ENCODE measurements at places on chromosomes 5 and 9. TPM values are rescaled to one million over a fixed set of nuclear protein-coding genes. Genes with fewer than 3 reads are reported as not detected.

DNA sequence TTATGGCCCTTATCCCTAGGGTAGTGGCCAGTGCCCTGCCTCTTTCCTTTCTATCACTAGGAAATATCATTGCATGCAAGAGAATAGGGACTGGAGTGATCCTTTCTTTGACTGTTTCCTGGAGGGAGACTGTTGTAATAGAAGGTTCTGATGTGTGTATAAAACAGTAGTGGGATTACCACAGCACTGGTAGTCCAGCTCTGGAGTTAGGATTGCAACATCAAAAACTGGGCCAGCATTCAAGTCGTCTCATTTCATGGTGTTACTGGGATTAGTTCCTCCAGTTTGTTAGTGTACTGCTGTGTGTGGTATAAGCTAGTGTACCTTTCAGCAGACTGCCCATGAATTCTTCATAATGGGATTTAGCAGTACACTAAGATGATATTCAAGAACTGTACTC is 45.8 kb downstream of the KIAA1958 start:
- DNase-seq: no peak

DNA sequence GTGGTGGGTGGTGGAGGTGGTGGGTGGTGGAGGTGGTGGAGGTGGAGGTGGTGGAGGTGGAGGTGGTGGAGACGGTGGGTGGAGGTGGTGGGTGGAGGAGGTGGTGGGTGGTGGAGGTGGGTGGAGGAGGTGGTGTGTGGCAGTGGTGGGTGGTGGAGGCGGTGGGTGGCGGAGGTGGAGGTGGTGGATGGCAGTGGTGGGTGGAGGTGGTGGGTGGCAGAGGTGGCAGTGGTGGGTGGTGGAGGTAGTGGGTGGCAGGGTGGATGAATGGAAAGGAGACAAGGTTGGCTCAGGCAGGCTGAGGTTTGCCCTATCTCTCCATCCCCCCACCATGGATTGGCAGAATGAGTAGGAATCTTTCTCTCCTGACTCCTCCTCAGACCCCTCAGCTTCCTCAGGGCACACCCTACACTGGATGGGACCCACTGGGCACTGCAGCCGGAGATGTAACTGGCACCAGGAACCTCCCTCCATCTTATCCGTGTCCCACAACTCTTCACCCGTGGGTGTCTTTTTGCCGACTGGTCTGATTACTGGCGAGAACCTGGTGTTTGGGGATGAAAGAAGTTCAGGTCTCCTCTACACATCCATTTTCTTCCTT is 166.3 kb downstream of the C9orf50 start:
- DNase-seq: no peak

DNA sequence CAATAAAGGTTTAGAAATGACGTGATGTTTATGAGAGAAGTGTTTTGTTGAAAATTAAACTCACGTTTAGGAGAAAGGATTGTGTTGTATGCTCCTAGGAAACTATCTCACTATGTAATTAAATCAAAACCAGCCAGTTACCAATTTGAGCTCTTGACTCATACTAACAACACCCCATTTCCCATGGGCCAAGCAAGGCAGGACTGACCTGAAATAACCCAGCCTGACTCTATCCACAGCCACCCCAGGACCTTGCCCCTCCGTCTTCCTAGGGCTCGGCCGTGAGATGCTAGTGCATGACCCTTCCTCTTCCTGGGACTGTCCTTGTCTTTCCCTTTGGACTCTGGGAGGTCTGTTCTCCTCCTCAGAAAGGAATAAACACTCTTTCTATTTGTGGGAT is 16.4 kb downstream of the TLR4 start:
- DNase-seq: no peak

The HACD4 gene
- 3.2 TPM for total RNA-seq

DNA sequence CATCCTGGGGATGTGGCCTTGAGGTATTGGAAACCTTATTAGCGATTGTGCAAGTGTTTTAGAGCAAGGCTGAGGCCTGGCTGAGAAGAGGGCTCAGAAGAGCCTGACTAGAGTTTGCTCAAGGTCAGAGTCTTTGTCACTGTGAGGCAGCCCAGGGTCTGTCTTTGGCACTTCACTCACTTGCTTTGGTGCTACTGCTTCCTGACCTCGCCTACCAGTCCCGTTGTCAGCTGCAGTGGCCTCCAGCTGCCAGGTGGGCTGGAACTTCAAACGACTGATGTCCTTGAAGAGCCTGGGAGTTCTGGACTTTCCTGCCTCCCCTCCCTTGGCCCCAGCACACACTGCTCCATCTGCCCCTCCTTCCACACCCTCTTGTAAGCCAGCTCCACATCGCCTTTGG is 228.0 kb downstream of the SNX18 start:
- DNase-seq: peak; percentile 83

DNA sequence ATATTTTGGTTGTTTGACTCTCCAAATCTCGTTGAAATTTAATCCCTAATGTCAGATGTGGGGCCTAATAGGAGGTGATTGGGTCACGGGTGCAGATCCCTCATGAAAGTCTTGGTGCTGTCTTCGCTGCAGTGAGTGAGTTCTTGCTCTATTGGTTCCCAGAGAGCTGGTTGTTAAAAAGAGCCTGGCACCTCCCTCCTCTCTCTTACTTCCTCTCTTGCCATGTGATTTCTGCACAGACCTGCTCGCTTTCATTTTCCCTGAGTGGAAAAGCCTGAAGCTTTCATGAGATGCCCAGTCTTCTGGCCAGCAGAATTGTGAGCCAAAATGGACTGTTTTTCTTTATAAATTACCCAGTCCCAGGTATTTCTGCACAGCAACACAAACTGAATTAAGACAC is 221.6 kb downstream of the MAT2B start:
- DNase-seq: no peak

- no peak for DNase-seq
Measured at GRCh38 chr5:80153586-80154126, 102.2 kb downstream of the SERINC5 start.

- DNase-seq: peak; percentile 56
Measured at GRCh38 chr5:74367934-74368333, 272.6 kb downstream of the ENC1 start.

- DNase-seq: no peak
Measured at GRCh38 chr9:116990592-116990991, 303.5 kb downstream of the TRIM32 start.

The RNF183 gene
- not detected for total RNA-seq

The FCN2 gene
- not detected for total RNA-seq

GRCh38 chr5:124104344-124104743 is 592.4 kb downstream of the CSNK1G3 start:
- no peak for DNase-seq

DNA sequence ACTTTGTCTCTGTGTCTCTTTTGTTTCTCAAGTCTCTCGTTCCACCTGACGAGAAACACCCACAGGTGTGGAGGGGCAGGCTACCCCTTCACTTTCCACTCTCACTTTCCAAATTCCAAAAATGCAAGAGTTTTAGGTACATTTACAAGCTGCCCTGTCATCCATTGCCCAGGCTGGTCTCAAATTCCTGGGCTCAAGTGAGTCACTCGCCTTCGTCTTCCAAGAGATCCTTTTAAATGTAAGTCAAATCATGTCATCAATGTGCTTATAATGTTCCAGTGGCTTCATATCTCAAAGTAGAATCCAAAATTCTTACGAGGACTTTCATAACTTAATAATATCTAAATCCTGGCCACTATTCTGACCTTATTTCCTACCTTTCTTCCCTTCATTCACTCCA is 20.4 kb upstream of the UGCG start:
- DNase-seq: no peak

GRCh38 chr9:35416098-35416427 is 73.8 kb upstream of the RUSC2 start:
- no peak for DNase-seq

GRCh38 chr9:94827584-94828304 is 101.2 kb downstream of the AOPEP start:
- no peak for DNase-seq

All from vagina (tissue), 2 donors.